ENCODE measurements at places on chromosomes 12 and 14. TPM values are rescaled to one million over a fixed set of nuclear protein-coding genes. Genes with fewer than 3 reads are reported as not detected.

DNA sequence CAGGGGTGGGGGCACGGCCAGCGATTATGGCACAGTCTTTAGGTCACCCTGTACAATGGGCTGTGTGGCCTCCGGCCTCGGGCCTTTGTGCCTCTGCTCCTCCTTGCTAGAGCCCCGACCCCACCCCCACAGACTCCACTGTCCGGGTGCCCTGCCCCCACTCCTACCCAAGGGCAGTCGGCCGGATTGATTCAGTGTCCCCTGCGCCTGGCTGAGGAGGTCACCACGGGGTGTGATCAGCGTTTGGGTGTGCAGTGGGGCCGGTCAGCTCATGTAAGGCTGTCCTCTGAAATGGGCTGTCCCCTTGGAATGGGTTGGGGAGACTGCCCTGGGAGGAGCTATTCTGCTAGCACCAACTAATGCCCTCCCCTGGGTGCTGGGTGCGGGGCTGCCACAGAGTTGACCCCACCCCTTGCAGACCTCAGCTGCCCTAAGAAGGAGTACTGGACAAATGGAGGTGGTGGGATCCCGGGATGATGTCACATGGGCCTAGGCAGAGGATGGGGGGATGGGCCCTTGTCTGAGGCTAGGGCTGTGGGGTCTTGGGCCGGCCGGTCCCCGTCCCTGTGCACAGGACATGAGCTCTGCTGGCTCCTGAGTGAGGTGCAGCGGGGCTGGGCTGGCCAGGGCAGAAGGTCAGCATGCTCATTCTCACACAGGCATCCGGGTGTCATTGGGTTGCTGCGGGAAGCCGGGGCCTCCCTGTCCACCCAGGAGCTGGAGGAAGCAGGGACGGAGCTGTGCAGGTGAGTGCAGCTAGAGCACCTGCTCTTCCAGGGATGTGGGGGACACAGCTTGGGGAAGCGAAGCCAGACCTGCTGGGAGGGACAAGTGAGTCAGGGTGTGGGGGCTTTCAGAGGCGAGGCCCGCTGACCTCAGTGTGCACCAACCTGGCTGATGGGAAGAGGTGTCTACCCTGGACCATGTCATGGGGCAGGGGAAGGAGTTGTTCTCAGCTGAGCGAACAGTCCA lies 23.4 kb downstream of the ASPG start:
- peak; percentile 17 for DNase-seq

Gene KLHL33
- total RNA-seq = 0.34 TPM

- peak; percentile 74 for DNase-seq
These were observed at the start of gene SETD1B for GRCh38 chr12:121803861-121804416. Gene SETD1B, plus strand, starts transcription at chr12:121804009. Its CDS starts 729 bp downstream, at chr12:121804738.

GRCh38 chr14:73014105-73014504 lies 12.8 kb downstream of the ZFYVE1 start:
- no peak for DNase-seq

- peak; percentile 14 for DNase-seq
These were observed 84.6 kb downstream of the ARL6IP4 start for GRCh38 chr12:123064885-123065619.

Gene GOLGA3
- 50.3 TPM for total RNA-seq

DNA sequence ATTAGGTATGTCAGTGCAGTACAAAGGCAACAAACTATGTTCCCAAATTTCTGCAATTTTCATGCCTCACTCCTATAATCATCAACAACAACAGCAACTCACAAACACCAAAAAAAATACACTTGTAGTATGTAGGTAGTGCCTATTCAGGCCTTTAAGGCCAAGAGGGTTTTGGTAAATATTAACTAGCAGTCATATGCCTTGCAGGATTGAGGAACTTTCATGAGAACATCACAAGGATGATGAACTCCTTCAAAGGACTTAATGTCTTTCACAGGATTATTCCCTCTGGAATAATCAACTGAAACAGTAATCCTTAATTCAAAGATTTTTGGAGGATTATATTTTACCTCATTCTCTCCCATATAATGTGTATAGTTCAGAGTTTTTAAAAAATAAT lies 293.8 kb downstream of the NOVA1 start:
- DNase-seq = no peak

DNA sequence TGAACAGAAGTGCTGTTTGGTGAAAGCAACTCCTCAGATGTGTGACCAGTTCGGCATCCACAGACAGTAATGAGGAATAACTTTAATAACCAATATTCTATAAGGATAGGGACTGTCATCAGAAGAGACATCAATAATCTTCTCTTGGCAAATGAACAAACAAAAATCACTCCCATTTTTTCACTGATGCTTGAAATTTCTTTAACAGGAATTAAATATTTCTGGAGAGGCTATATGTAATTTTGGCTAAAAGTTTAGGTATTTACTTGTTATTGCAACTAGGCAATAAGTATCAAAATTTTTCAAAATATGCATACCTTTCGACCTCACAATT lies 121.6 kb upstream of the EEA1 start:
- no peak for DNase-seq

DNA sequence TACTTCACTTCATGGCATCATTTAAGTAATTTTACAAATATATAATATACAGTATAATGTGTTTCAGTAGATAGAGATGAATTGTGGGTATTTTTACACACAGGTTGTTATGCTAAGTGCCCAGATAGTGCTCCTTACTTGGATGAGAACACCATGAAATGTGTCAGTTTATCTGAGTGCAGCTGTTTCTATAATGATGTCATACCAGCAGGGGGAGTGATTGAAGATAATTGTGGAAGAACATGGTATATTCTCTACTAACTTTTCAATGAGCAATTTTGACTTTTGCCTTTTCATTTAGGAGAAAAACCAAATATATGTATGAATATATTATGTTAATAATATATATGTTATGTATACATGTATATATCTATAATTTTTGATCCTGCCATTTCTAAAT lies 221.6 kb downstream of the LRRK2 start:
- no peak for DNase-seq

- no peak for DNase-seq
These were observed 131.2 kb upstream of the C14orf180 start for GRCh38 chr14:104448321-104448720.

Gene ACACB
- total RNA-seq = 172 TPM

GRCh38 chr12:123971449-123971769 lies 1.2 kb downstream of the CCDC92 start:
- DNase-seq = no peak

Gene CEP128
- 5.2 TPM for total RNA-seq

GRCh38 chr12:73445658-73446324 lies 1091.8 kb upstream of the ATXN7L3B start:
- DNase-seq = no peak

Gene PMEL
- 0.81 TPM for total RNA-seq

DNA sequence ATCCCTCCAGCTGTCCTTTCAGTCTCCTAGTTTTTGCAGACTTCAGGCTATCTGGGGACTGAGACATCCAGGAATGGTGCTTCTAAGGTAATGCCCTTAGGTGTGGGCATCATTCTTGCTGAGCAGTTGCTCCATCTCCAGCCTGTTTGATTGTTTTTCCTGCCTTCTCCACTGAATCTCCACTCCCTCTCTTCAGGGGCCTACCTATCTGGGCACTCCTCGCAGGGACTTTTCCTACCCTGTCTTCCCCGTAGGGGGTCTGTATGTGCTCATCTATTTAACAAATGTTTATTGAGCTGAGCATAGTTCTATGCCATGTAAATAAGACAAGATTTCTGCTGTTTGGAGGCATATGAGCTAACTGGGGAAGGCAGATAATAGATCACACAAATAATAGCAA lies 2.5 kb downstream of the FITM1 start:
- no peak for DNase-seq

DNA sequence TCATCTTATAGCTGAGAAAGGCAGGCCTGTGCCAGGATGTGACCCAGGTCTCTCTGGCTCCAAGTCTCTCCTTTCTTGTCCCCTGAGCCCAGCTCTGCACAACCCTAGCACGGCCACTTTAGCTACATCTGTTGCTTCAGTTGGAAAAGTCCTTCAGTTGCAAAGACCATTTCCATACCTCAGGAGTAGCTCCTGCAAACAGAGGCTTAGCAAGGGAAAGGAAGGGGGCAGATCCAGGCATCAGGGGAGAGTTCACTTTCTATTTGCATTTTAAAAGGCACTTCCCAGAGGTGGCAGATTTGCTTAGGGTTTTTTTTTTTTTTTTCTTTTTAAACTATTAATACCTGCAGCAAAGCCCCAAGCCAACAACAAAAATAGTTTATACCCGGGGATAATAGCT lies 3.0 kb upstream of the PITPNM2 start:
- DNase-seq = no peak

- no peak for DNase-seq
These were observed 8.8 kb downstream of the BDKRB1 start for GRCh38 chr14:96264853-96265252.

DNA sequence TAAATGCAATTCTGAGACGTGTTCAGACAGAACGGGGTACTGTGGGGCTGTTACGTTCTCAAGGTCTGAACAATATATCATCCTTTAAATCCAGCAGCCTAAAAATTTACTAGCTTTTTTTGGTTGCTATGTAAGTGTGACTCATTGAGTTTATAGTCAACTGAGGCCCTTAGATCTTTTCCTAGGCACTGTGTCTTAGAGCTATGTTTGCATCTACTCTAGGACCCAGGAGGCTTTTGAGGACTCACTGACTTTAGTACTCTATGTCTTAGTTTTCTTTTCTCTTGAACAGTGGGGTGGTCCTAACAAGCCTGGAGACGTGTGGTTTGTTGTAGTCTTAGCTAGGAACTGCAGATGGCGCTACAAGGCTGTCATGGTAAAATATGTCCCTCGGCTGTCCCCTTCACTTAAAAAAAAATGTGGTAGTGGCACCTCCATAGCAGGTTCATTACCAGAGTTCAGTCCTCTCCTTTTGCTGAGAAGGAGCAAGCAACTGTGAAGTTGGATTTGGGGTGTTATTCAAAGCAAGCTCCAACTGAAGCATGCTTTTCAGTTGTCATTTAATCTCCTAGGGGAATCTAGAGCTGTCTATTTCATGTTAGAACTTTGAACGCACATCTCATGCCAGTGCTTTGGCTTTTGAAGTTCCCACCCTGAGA lies 8.7 kb upstream of the SPATS2 start:
- DNase-seq = no peak

All from left cardiac atrium (tissue), 4 donors.